Activated T-helper 1 cell treated with Interleukin-2 at 50 U/mL for 16 hours (primary cell): ENCODE measurements at places on chromosomes 11 and 22.

GRCh38 chr22:44047891-44048301 is 23.8 kb downstream of the PARVB start:
- DNase-seq: no peak

- DNase-seq: no peak
Measured at GRCh38 chr11:37896016-37896415, 1298.0 kb upstream of the RAG2 start.

DNA sequence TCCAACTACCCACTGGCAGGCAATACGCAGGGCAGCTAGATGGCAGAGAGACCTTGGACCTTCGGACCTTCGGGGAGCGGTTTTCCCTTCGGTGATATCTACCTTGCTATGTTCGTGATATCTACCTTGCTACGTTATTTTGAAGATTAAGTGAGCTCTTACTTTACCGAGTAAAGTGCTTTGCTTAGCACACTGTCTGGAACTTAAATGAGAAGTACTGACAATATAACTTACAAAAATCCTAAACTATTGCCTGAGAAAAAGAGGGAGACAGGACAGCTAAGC is 1.0 kb upstream of the PRDM10 start:
- no peak for DNase-seq

- no peak for DNase-seq
Measured at GRCh38 chr11:75325713-75326438, 25.6 kb downstream of the ARRB1 start.

DNA sequence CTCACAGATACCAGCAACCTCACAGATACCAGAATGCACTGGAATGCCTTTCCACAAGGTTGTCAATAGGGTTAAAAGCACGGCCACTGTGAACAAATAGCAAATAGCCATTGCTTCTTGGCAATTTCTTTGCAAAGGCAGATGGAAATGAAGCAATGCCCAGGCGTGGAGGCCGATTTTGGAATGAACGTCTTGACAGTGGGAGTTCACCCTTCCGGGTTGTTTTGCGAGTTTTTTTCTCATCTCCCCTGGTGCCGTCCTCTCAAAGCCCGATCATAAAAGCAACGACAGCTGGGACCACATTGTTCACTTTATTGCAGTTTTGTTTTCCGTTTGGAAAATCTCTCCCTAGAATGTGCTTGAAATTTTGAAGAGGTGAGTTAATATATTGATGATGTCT is 38.0 kb upstream of the CD82 start:
- no peak for DNase-seq

DNA sequence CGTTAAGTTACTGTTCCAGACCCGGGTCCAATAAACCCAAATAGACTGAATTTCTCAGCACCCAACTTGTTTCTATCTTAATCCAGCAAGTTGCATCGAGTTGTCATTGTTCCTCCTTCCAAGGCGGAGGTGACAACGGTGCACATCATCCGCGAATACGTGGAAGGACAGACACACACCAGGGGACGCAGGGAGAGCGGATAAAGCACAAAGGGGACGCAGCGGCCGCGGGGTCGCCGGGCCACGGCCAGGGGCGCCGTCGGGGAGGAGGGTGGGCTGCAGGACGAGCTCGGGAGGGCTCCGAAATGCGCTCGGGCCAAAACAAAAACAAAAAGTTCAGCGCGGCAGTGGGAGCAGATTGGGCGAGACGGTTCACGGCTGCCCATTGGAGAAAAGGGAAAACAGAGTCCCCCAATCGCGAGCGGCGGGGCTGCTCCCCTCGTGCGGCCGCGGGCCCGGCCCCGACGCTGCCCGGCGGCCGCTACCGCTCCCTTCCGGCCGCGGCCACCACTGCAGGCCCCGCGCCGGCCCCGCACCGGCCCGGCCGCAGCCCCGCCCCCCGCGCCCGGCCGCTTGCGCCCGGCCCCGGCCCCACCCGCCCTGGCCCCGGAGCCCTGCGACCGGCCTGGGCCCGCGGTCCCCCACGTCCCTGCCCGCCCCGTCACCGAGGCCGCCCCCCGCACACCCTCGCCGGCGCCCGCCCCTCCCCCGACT is 518 bp downstream of the KMT5B start:
- peak; percentile 35 for DNase-seq

DNA sequence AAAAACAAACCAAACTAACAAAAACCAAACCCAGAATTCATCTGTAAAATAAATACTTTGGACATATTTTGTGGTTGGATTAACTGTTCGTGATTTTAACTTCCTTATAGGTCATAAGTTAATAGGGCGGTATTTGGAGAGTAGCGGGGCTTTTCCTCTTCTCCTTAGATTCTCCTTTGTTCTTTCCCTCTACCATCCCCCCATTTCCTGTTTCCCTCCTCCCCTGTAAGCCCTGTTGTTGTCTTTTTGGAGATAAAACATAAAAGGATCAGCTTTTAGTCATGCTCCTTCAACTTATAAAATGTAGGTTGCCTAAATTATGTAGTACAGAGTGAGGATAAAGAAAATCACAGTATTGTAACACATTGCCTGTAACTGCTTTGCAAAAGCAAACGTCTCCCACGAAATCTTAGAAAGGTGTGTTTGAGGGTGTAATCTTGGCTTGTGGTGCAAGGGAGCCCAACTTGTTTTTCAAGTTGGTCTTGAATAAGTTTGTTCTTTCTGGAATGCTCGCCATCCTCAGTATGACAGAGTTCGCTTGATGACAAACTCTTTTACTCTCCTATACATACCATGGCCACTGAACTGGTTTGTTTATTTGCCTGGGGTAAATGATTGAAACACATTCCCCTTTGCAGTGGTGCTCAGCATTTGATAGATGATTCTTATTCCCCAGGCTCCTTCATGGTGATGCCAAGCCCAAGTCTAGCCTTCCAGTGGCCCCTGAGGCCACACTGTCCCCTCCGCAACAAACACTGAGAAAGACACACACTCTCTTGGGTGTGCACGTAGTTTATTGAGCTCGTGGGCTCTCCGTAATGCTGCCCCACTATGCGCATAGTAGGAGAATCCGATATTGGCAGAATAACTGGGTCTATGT is 49.4 kb downstream of the TEAD1 start:
- no peak for DNase-seq
